Progenitor cell of endocrine pancreas (in vitro differentiated cells): ENCODE measurements at places on chromosomes 3 and 15. TPM values are rescaled to one million over a fixed set of nuclear protein-coding genes. Genes with fewer than 3 reads are reported as not detected.

DNA sequence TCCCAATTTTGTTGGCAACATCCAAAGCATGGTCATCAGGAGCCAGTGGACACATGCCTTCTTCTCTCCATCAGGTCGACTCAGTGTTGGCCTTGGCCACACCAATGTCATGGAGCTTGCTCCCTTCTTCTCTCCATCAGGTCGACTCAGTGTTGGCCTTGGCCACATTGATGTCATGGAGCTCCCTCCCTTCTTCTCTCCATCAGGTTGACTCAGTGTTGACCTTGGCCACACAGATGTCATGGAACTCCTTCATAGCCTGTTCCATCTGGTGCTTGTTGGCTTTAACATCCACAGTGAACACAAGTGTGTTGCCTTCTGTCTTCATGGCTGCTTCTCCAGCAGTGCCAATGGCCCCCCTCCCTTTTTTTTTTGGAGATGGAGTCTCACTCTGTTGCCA is 70.2 kb downstream of the TMEM44 start:
- DNase-seq = no peak

GRCh38 chr3:151733613-151734012 is at the start of gene AADACL2:
Gene AADACL2, plus strand, starts transcription at chr3:151733927. Its CDS starts 109 bp downstream, at chr3:151734036.
- DNase-seq = no peak

GRCh38 chr3:146590521-146590920 is 14.6 kb downstream of the PLSCR5 start:
- no peak for DNase-seq

The PIERCE2 gene
- 4.7 and 5.8 TPM in 2 replicates for total RNA-seq

DNA sequence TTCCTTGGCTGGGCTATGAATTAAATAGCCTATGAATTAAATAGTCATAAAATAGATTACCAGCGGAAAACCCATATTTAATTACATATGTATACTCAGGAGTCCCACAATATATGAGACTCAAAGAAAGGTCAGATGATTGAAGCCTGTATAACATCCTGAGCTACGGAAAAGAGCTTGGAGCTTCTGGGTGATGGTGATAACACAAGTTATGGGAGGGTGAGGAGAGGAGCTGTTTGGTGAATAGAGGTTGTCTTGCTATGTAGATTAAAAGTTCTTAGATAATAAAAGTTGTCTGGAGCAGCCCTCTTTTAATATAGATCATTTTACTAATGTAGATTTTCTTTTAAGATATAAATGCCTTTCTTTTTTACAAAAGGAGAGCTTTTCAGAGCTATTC is 1.8 kb downstream of the PML start:
- DNase-seq = no peak

DNA sequence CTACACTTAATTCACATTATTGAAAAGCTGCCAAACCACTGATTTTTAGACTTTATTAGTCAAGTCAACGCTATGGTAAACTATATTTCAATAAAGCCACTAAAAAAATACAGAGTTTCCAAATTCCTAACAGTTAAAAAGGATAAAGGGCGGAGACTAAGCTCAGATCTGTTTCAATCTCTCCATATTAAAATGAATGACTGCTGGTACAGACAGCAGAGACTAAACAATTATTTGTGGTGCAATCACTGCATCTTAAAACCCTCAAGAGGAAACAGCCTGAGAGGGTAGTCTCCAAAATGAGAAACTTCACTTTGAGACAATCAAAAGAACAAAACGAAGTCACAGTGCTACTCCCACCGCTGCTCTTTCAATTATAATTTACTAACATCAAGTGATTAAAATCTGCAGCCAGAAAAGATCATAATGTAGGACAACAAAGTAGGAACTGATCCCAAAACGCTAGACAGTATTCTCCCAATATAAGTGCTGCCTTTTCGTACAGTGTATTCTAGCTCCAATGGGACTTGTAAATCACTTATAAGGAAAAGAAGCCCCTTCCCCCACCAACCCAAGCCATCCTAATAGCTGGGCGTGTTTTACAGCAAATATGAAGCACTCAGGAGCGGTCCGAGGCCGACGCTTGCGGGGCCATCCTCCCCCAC is 1.2 kb downstream of the UBP1 start:
- no peak for DNase-seq

The CYP11A1 gene
- total RNA-seq = 1.6 and 2.0 TPM in 2 replicates

DNA sequence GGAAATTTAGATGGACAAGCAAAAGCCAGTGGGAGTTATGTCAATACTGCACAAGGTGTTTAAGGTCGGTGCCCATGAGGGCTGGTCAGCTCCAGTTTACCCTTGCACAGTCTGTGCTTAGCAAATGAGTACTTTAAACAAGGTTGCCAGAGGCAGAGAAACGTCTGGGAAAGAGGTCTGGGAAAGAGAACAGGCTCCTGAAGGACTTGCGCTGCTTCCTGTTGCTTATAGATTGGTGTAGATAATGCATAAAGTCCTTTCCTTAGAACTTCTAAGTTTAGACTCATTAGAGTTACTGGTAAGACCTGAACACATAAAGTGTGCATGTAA is 162.6 kb upstream of the P2RY1 start:
- DNase-seq = no peak

- no peak for DNase-seq
Measured at GRCh38 chr15:48479751-48480150, 148.5 kb downstream of the DUT start.

The CLDN1 gene
- 37.8 and 38.0 TPM in 2 replicates for total RNA-seq

GRCh38 chr3:46848271-46849044 is 14.8 kb downstream of the MYL3 start:
- no peak for DNase-seq

The SLC51B gene
- total RNA-seq = not detected in 2 replicates

DNA sequence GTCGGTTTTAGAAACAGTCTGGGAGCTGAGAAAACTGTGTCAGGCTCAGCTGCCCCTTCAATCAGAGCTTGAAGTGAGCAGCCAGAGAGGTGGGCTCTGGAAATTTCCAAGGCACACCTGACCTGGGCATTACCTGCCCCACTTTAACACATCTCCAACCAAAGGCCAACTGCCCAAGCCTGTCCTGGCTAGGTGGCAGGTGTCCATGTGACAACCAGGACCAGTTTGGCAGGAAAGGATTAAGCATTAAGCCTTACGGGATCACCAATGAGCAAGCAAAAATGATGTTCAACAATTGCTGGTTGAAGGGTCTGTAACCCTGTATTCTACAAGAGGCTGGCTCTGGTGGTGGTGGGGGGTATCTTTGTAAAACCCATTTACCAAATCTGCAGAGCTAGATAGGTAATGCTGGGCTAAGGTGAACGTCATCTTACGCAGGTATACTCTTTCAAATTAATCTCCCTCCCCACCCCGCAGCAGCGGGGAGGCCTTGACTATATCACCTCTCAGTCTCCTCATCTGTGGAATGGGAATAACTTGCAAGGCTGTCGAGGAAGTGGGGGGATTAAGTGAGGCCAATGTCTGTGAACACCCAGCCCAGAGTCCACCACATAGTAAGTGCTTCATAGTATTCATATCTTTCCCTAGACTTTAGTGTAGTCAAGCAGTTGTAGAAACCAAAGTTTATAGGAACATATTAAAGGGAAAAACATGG is 183.2 kb downstream of the MEGF11 start:
- DNase-seq = no peak

- DNase-seq = no peak
Measured at GRCh38 chr3:66386011-66386924, 114.6 kb downstream of the LRIG1 start.

DNA sequence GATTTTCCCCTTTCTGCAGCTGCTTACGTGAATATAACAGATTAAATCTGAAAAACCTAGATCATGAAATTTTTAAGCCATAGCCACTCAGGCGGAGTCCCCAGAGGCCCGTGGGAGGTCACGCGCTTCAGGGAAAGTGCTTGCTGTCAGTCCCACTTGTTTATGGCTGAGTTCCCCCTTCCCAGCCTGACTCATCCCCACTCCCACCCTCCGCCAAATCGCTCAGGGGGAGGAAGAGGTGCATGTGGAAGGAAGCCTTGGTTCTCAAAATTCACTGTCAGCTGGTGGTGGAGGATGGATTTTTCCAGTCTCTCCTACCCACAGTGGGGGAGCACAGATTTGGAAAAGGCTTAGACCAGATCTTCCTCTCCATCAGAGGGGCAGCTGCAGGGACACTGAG is 67.4 kb downstream of the CORO2B start:
- DNase-seq = no peak

GRCh38 chr3:46400000-46400734 is 6.7 kb downstream of the CCR5AS start:
- DNase-seq = no peak

GRCh38 chr15:84400820-84401219 is 165.2 kb downstream of the GOLGA6L4 start:
- no peak for DNase-seq
